Naive thymus-derived CD4-positive, alpha-beta T cell (primary cell): ENCODE measurements at places on chromosomes 4 and X. TPM values are rescaled to one million over a fixed set of nuclear protein-coding genes. Genes with fewer than 3 reads are reported as not detected.

TLL1 gene
- not detected for total RNA-seq

MMRN1 gene
- 0.78 TPM for total RNA-seq

FREM3 gene
- 0.61 TPM for total RNA-seq

GRCh38 chrX:129572422-129572821 lies 32.4 kb downstream of the OCRL start:
- DNase-seq, result no peak

DNA sequence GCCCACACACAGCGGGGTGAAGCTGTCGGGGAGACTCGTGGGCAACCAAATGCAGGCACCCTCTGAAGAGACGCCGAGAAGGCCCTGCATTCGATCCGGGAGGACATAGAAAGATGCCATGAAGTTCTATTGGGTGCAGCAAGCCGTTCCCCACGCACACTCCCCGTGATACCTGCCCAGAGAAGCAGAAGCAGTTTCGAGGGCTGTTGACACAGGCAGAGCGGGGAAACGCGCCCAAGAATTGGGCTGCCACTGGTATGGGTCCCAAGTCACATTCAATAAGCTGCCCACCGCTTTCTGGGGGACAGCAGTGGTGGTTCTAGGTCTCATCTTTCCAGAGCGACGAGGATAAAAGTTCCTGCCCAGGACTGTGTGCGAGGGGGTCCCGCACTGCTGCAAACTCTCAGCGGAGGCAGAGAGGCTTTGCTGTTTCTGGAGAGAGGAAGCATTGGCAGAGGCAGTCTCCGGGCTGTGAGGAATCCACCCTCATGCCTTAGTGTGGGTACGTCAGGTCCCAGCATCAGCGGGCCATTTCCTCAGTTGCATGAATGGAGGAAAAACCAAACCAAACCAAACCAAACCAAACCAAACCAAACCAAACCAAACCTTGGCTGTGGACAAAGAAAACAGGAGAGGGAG lies 10.1 kb downstream of the PITX2 start:
- DNase-seq, result no peak

- no peak for DNase-seq
These were observed 20.1 kb downstream of the GPR143 start for GRCh38 chrX:9745417-9746115.

DNA sequence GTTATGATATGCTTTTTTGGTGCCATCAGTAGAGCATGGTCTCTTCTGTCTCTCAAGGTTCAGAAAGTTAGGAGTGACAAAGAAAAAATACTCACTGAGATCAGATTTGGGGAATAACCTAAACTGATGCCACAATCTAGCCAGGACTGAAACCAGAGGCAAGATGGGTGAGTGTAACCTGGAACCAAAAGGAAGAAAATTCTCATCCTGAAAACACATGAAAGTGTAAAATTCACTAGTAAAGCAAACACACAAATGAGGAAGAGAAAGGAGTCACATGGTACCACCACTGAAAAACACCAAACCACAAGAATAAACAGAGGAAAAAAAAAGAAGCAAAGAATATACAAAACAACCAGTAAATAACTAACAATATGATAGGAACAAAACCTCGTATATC lies 96.4 kb downstream of the ANXA10 start:
- no peak for DNase-seq

GRCh38 chrX:4663085-4663484 lies 949.6 kb upstream of the PRKX start:
- no peak for DNase-seq

DNA sequence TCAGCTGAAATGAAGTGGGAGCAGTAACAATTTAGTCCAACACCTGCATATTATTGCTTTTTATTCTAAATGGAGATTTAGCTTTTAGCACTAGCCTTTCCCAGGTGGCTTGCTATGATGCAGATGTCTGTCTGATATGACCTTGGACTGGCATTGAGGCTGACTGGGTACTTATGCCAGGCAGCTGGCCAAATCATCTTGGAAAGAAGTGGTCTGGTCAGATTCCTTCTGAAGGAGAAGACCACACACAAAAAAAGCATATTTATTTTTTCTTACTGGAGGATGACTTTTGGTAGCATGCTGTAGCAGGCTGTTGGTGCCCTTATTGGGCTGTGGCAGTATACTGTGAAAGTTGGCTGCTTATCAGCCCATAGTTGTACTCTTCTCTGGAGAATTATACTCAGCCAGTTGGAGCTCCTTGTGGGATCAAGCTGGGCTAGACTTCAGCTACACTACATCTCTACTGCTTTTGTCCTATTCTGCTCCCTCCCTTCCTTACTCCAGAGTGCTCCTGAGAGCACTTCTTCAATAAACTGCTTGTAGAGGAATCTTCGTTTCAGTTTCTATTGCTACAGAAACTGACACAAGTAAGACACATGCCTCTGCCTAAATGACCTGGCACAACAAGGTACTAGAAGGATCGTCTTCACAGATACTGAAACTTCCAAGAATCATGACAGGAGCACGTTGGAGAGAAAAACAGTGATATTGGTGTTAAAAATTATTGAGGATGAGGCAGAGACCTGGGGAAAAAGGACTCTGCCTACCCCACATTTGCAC lies 196.8 kb upstream of the RPS6KA3 start:
- no peak for DNase-seq
